ENCODE measurements at places on chromosomes 1 and 21.

GRCh38 chr1:244325056-244325758, 126.5 kb downstream of the ADSS2 start:
- no peak for DNase-seq

DNA sequence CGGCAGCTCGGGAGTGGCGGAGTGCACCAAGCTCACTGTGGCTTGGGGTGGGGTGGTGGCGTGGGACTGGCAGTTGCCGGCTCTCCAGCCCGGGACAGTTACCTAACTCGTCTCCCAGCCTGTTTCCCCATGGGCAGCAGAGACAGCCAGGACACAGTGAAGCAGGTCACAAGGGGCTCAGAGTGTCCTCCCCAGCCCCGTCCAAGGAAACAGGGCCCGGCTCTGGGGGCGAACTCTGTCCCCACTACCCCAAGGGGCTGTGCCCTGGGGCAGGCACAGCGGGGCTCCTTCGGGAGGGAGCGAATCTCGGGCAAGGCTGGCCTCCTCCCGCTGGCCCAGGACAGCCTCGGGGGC, 759 bp downstream of the GPR157 start:
- no peak for DNase-seq

DNA sequence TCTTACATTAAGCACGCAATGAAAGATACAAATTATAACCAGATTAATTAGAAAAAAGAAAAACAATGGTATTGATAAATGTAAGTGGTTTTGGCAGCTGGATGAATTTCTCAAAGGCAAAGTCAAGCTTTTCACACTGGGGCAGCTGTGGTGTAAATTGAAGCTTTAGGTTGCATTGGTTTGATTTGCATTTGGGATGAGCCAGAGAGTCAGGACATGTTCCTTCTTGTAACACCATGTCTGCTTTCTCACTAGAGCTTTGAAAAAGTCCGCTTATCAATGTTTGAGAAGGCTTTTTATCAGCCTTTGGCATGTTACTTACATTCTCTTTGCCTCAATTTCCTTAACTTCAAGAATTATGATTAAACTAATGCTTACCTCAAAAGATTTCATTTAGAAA, 173.9 kb downstream of the GPATCH2 start:
- no peak for DNase-seq

DNA sequence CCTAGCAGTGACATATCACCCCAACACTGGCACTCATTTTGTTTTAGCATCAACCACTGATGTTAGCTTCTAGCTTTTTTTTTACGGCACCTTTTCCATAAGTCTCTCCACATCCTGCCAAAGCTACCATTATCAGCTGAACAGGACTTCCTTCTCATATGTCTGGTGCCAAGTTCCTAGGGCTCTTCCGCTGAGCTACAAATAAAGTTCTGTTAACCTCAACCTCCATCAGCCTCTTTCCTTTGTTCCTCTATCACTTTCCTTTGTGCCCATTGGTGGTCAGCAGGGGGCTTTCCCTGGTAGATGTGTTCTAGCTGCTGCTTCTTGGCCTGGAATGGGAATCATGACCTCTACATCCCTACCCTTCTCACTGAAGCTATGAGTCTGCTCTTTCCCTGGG, 163.8 kb downstream of the FAF1 start:
- no peak for DNase-seq

DNA sequence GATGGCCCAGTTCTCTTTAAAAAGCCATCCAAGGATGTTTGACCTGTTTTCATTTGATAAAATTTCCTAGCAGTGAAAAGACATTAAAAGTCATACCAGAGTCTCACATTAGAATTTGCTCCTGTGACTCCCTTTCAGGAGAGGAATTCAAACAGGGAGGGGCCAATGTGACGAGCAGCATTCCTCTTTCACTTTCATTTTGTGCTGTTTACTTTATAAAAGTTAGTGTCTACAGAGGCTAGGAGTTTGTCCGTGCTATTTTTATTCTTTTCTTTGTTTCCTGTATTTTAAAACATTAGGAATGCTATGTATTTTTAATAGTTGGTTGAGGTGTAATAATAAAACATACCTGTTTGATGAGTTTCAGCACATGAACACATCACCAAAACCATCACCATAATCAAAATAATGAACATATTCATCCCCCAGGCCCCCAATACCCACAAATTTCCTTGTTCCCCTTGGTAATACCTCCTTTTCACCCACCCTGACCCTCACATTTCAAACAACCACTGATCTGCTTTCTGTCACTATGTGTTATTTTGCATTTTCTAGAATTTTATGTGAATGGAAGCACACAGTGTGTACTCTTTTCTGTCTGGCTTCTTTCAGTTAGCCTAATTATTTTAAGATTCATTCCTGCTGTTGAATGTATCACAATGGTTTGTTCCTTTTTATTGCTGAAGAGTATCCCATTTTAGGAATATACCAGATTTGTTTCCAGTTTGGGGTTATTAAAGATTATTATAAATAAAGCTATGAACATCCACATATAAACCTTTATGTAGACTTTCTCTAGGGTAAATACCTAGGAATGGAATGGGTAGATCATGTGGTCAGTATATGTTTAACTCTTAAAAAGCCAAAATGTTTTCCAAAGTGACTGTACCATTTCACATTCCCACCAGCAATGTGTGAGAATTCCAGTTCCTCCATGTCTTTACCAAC, 129.5 kb downstream of the TENT5C start:
- DNase-seq, result peak; percentile 17

- no peak for DNase-seq
Measured at GRCh38 chr21:40208948-40209345, 341.7 kb downstream of the PCP4 start.

GRCh38 chr1:167373398-167373797, 144.9 kb downstream of the CD247 start:
- DNase-seq, result peak; percentile 29

DNA sequence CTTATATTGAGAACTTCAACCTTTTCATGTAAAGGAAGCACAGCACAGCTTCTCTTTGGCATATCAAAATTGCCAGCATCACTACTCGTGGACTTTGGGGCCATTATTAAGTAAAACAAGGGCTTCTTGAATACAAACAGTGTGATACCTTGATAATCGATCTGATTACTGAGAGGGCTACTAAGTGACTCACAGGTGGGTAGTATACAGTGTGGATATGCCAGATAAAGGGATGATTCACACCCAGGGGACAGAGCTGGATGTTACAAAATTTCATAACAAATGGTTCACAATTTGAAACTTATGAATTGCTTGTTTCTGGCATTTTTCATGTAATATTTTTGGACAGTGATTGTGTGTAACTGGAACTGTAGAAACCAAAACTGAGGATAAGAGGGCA, 15.4 kb downstream of the HDAC1 start:
- DNase-seq, result no peak

DNA sequence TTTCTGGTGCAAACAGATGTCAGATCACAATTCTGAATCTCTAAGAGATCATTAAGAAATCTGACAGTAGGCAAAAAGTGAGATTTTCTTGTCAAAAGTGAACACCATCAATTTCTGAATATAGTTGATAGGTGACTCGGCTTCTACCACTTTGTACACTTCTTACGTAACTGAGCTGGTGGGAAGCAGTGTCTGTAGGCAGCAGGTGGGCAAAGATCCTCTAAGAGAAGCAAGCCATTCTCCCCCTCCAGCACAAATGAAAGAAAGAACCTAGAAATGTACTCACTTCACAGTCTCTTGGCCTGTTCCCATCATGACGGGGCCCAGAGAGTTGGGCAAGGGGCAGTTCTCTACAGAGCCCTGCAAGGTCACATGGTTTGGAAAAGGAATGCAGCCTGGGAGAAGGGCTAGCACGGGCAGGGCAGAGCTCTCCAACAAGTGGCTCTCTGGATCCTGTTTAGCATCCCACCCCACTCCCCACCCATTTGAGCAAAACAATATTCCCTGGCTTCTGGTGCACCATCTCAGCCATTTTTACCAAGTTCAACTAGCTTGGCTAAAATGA, 412.6 kb downstream of the LTN1 start:
- DNase-seq, result no peak

DNA sequence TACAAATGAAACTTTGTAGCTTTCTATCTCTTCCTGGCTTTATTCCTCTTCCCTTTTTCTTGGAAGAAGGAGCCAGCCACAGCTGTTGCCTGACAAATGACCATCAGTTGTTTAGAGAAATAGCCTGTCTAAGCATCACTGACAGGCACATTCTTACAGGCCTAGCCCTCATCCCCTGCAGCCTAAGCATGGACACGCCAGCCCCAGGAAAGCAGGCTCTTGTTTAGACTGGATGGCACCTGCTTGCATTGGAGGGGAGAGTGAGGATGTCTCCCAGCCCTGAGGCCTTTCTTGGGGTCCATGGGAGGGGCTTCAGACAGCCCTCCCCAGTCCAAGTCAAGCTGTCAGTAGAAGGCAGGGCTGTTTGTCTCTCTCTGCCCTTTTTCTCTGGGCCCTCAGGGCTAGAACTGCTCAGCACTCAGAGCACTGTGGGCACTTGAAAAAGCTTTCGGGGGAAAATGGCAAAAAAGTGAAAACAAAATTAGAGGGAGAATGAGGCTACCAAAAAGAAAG, 282.5 kb upstream of the PLXNA2 start:
- DNase-seq, result no peak

DNA sequence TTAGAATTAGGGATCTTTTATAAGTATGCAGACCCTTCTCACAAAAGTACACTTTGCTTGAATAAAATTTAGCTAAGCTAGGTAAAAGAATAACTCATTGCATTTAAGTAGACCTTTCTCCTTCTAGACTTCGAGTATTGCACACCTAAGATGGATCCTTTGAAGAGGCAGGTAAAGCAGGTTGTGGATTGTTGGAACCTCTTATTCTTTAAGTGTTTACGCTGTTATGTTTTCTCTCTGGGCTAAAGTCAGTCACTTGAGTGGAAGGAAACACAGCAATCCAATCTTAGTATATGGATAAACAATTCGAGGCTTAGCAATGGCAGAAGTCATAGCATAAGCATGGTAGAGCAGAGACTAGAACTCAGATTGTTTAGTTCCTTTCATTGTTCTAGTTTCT, 11.4 kb downstream of the MAGI3 start:
- DNase-seq, result no peak

- DNase-seq, result no peak
Measured at GRCh38 chr1:231601824-231602672, 24.5 kb upstream of the DISC1 start.

DNA sequence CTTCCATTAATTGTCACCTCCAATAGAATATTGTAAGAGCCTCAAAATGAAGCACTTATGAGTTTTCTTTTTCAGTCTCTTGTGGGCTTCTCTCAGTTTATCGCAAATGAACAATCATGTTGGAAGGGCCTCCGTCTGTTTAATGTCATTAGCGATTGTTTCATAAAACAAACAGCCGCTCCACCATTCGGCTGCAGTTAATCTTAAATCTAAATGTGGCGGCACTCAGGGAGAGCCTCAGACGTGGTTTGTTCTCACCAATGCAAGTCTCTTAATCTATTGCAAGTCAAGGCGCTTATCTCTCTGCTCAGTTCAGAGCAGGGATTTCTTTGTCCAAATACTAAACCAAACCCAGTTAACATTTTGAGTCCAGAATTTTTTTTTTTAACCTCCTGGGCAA, 34.9 kb upstream of the ESRRG start:
- DNase-seq, result no peak

GRCh38 chr1:227889047-227889862, 58.5 kb downstream of the WNT9A start:
- no peak for DNase-seq

GRCh38 chr1:191541758-191542157, 616.5 kb upstream of the RGS18 start:
- no peak for DNase-seq

DNA sequence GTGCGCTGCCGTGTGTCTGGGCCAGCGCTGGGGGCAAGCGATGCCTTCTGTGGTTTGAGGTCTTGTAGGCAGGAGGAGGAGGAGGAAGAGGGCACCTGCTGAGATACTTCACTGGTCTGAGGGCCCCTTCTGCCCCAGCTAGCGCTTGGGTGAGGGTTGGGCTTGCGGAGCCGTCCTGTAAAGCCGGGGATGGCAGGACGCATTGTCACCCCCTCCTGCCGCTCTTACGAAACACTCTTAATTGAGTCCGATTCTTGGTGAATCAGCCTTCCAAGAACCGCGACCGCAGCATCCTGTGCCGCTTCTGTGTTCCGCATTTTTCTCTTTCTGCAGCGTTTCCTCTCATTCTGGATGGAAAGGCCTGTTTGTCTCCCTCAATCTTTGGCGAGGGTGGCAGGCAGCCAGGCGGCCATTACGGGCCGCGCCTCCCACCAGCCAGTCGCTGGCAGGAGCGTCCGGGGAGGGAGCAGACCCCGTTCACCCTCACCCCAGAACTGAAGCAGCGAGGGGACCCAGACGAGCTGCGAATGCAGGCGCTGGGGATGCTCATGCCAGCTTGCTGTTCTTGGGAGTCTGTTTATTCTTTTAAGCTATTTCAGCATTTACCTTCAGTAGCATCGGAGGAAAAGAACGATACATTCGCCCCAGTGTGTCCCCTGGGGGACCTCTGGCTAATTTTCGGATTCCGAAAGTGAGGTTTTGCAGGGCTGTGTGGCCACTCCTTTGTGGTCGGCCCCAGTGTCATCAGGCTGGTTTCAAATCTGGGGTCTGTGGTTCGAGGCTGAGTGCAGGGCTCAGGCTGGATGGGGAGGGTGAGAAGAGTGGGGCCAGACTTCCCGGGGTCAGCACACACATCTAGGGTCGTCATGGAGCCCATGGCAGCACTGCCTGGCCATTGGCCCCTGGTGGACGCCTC, 62.7 kb downstream of the SKI start:
- DNase-seq, result peak; percentile 92

DNA sequence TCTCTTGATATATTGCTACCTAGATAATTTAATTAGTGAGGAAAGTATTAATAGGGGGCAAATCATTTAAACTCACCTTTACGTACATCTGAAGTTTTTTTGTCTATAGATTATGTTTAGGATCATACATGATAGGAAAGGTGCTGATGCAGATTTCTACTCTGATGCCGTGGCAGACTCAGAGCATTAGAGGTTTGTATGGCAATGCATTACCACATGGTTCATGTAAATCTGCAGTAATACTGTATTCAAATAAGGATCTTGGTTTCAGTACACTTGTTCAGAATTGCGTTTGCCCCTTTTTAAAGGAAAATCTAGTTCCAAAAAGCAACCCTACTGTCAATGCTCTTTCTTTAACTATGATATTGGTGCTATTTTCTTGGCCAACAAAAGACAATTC, 288.3 kb downstream of the PTPRC start:
- no peak for DNase-seq

GRCh38 chr1:65083263-65083896, 64.6 kb upstream of the AK4 start:
- DNase-seq, result no peak

- DNase-seq, result no peak
Measured at GRCh38 chr1:38848071-38848470, 11.5 kb downstream of the RRAGC start.

- DNase-seq, result no peak
Measured at GRCh38 chr1:165894591-165894990, 67.2 kb downstream of the UCK2 start.

- DNase-seq, result no peak
Measured at GRCh38 chr21:39441502-39442475, 3.8 kb downstream of the LCA5L start.

- no peak for DNase-seq
Measured at GRCh38 chr21:31667639-31668038, 8.1 kb downstream of the SOD1 start.

GRCh38 chr1:85278853-85279314, 2.5 kb upstream of the BCL10 start:
- DNase-seq, result peak; percentile 80

GRCh38 chr1:111648806-111649205, 29.2 kb downstream of the RAP1A start:
- no peak for DNase-seq
